T follicular helper cell (primary cell): ENCODE measurements at places on chromosomes 12 and 14.

DNA sequence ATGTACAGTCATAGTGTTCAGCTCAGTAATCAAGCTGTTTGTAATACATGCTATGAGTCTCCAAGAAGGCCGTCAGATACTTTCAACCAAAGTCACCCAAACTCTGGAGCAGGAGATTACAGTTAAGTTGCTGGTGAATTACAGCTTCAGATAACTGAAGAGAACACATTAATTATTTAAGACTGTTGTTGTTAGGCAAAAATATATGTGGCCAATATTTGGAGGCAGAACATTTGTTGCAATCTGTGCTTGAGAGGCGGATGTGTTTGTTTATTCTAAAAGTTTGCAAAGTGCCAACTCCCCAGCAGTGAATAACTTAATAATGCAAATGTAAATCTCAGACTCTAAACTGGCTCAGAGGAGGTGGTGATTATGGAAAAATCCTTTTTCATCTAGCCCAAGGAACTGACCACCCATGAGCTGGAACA is 300.7 kb upstream of the TBX3 start:
- no peak for DNase-seq

GRCh38 chr14:85123755-85124154 is 406.2 kb upstream of the FLRT2 start:
- no peak for DNase-seq

DNA sequence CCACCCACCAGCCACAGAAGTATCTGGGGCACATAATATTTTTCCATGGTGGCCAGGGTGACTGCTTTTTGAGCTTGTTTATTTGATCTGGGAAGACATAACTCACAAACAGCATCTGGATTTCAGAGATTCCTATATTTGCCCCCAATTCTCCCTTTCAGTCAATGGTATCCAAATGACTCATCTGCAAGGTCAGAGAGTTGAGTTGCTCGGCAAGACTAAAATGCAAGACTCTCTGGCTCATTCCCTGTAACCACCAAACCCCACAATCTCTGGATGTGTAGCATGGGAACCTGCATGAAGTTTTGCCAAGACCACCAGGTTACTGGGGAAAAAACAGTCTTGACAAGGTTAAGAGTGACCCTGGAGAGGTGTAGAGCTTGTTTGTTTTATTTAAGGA is 174.9 kb upstream of the FAR2 start:
- no peak for DNase-seq

- no peak for DNase-seq
These were observed 277.9 kb downstream of the SSPN start for GRCh38 chr12:26473291-26473690.

GRCh38 chr12:83102499-83102898 is 415.8 kb downstream of the TMTC2 start:
- DNase-seq = no peak

DNA sequence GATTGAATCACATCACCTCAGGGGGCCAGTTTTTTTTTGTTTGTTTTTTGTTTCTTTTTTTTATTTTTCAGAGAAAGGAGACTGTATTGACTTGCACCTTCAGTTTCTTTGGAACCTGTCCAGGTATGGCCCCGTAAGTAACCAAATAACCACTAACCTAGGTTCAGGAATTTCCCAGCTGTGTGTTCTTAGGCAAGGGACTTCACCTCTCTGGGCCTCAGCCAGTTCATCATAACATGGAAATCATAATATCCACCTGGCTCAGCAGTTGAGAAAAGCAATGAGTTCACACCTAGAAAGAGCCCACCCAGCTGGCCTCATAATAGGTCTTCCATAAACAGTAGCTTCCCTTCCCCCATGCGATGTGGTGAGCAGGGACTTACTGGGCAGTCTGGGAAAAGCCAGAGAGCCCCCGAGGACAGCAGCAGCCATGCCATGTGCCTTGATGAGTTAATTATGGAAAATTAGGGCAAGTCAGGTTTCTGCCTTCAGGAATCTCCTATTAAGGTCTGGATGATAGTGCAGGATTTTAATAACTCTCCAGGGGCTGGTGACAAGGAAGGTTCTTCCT is 27.4 kb upstream of the WSCD2 start:
- no peak for DNase-seq

DNA sequence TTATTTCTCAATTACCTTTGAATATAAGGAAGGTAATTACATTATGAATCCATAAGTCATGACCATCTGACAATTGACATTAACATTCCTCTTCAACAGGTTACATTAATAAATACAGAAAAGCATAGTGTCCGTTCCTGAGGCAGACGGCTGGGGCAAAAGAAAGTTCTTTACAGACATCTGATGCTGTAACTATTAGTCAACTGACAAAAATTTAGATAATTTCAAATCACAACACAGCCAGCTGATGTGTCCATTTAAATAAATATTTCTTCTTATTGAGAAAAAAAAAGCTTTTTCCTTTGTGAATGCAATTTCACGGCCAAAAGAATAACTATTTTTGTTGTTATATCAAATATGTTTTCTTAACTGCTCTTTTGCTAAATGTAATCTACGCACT is 9.2 kb upstream of the PYROXD1 start:
- DNase-seq = no peak

DNA sequence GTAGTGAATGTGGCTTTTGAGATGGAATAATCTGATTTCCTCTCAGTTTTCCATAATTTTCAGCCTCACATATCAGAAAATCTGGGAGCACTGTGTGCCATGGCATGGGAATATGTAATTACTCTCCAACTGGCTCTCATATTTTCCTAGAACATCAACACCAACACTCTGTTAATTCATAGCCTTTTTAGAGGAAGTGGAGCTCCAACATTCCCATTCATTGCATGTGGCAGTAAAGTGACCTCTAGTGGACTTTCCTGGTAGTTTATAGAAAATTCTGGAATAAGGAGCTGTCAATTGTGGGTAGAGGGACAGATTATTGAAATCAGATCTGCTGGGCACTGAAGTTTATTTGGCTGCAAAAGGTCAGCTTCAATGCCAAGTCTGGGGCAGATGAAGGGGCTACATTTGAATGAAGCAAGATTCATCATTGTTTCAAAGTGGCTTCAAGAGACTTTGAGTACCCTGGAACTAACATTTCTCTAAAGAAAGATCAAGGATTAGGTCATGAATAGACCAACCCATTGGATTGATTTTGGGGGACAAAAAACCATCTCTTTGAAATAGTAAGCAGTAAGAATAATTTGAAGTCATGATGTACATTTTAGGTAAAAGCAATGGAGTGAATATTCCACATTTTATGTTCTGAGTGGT is 23.6 kb upstream of the USP44 start:
- DNase-seq = no peak

DNA sequence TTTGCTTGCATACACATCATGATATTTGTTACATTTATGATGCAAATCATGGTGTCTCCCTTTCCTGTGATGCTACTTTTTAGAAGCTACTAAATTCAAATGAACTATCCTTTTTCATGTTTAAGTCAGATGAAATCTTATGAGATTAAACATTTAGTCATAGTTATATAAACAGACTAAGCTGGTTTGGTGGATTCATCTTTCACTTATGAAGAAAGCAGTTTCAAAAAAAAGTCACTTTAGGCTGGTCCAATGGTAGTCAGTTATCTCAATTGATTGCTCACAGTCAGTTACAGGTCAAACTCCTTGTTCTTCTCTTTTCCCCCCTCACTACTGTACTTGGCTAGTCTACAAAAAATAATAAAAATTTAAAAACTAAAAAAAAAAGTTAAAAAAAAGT is 19.7 kb downstream of the SYCP3 start:
- no peak for DNase-seq

GRCh38 chr12:4240161-4240783 is 33.3 kb upstream of the CCND2 start:
- no peak for DNase-seq

DNA sequence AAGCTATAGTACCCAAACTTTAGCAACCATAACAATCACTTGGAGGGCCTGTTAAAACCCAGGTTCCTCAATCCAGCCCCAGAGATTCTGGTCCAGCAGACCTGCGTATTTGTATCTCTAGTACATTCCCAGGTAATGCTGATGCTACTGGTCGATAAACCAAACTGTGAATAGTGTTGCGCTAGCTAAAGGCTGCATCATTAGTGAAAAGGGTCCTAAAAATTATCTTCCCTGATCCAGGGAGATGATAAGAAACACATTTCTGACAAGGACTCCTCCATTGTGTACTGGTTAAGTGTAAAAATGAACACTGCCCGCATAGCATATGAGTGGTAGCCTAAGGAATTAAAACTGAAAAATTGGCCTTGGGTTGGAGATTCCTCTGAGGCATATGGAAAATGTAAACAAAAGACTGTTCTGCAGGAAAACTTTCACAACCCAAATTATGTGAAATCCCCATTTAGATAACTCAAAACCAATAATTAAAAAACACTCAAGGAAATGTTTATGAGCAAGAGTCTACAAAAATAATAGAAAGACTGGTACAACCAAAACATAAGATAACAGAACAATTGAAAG is 322.7 kb downstream of the CEP128 start:
- DNase-seq = no peak
